ENCODE measurements at places on chromosomes 5 and 9.

DNA sequence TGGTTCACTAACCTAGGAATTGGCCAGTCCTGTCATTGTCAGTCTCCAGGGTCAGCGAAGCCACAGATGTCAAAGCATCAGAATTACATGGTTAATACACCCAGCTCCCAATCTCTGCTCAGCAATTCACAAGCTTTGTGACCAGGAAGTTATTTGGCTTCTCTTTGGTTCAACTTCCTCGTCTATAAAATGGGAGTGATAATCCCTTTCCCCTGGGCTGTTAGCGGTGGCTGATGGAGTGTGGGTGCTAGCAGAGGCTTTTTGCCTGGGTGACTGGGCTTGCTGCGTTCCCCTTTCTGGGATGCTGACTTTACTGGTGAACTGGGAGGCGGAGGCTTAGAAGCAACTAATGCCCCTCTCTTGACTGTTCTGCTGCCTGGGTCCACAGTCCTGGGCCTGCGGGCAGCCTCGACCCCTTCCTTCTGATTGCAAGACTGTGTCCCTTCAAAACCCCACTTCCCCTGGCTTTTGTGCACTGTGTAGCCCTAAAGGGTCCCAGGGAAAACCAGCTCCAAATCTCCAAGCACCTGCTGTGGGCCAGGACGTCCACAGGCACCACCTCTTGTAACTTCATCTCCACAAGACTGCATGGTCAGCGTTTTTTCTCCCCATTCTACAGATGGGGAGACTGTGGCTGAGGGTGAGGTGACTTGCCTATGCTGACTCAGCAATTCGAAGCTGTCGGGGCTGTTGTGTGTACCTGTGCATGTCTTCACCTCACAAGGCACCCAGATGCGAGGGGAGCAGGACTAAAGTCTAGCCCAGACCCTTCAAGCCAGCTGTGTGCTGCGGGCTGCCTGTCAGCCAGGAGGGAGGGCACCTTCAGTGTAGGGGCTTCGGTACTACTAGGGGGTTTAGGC is 45.2 kb upstream of the NEURL1B start:
- DNase-seq, result no peak

GRCh38 chr5:177373806-177374205 is 10.4 kb upstream of the SLC34A1 start:
- DNase-seq, result no peak

GRCh38 chr9:79812507-79813257 is 240.9 kb downstream of the TLE4 start:
- no peak for DNase-seq

GRCh38 chr9:79588488-79589223 is 16.9 kb downstream of the TLE4 start:
- no peak for DNase-seq

DNA sequence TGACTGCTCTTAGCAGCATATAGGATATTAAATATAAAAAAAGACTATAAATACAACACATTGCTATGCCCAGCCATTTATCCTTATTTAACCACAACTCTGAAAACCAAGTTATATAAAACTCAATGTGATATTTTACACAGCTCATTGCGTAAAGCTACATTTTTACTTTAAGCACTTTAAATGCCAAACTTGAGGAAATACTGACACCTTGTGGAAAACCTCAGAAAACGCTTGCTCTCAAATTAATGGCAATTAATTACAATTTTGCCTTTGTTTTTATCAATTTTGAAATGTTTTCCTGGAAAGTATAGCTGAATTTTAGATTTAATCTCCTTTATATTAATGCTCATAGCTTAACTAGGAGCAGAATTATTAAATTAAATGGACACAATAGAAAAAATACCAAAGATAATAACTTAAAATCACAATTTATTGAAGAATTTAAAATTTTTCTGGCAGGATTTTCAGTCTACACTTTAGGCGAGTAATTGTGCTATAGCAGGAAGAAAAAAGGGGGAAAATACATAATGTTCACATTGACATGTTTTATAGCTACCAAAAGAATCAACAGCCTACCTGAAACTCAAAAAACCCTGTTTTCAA is 25.2 kb upstream of the PLAC8L1 start:
- DNase-seq, result no peak

DNA sequence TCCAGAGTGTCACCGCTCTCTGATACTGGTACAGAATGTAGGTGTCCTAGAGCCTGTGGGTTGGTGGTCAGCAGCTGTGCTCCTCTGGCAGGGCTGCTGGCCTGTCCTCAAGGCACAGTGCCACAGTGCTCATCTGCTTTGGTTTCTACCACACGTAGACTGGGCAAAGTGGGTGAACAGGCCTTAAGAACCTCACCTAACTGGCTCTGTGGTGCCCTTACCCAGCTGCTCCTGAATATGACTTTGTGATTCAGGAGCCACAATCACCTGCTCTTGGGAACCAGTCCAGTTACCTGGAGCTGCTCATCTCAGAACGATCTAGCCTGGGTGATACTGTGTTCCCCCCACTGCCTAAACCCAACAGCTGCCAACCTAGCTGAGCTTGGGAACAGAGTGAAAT is 6.4 kb downstream of the NOP16 start:
- DNase-seq, result no peak

- no peak for DNase-seq
These were observed 108.3 kb upstream of the MSX2 start for GRCh38 chr5:174616036-174616435.

GRCh38 chr5:170067574-170068170 is 38.0 kb upstream of the FOXI1 start:
- DNase-seq, result no peak

- peak; percentile 99 for DNase-seq
These were observed 14.6 kb upstream of the ARSI start for GRCh38 chr5:150317048-150318003.

DNA sequence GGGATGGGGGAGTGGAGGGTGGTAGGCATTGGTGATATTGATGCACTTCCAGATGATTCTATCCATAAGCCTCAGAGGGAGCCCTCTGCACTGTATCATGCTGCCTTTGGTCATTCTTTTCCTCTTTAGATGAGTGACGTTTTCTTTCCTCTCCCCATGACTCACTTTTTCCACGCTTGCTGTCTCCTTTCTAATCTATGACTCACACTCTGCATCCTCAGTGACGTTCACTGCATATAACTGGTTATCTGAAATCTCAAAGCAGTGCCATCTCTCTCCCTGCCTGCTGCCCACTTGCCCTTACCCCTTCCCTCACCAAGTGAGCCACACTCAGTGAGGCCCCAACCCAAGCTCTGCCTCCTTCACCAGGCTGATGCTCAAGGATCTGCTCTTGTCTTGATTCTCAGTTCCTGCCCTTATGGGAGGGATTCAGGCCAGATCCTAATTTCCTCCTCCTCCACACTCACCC is 31.6 kb downstream of the PTGS1 start:
- DNase-seq, result peak; percentile 85

- no peak for DNase-seq
These were observed 27.9 kb upstream of the MUSK start for GRCh38 chr9:110640736-110641135.

DNA sequence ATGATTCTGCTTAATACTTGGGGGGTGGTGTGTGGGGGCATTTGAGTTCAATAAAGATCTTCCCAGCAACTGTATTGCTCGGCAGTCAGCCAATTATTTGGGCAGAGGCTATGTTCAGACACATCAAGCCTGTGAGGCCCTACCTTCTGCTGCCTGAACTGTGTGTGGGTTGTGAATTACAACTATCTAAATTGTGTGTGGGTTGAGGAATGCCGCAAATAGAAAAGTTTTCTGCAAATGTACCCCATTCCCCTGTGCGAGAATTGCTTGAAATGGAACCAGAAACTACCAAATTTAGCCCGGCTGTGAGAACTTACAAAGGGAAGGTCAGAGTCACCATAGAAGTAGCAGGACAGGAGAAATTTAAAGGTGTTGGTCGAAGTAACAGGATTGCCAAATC is 360.0 kb upstream of the PIK3R1 start:
- DNase-seq, result no peak

GRCh38 chr9:137477778-137478612 is 18.9 kb upstream of the NSMF start:
- DNase-seq, result no peak

DNA sequence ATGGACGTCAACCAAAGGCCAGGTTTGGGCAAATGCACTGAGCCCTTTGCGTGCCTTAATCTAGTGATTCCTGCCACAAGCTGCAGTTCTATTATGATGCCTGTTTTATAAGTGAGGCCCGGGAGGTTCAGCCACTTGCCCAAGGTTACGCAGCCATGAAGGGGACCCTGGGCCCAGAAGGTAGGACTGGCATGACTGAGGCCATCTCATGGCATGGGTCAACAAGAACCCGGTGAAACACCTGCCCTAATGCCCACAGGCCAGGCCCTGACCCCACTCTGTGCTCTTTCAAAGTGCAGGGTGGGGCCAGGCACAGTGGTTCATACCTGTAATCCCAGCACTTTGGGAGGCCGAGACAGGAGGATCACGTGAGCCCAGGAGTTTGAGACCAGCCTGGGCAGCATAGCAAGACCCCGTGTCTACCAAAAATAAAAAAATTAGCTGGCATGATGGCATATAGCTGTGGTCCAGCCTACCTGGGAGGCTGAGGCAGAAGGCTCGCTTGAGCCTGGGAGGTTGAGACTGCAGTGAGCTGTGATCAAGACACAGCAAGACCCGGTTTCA is 8.6 kb downstream of the NINJ1 start:
- no peak for DNase-seq

DNA sequence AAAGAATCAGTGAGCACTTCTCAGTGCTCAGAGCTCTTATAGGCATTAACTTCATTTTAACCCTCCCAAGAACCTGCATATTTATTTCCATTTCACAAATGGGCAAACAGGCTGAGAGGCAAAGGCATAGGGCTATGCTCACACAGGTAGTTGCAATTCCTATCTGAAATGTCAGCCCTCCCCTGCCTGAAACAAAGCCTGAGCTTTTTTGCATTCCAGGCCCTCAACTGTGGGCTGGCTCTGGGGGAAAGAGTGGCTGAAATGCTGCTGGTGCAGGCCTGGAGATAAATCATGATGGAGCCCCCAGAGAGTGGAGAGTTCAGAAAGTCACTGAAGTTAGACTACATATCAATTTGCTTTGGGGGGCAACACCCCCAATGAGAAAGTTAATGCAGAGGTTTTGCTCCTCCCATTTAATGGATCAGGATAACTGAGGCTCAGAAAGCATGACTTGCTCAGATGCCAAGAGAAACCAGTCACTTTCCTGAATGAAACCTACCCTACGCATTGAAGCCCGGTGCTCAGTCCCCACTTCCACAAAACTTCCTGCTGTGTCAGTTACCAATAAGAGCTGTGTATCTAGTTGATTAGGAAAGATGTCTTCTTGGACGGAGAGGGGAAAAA is 5.6 kb downstream of the DRD1 start:
- DNase-seq, result no peak

- DNase-seq, result no peak
These were observed 301.7 kb upstream of the PCSK5 start for GRCh38 chr9:75588808-75589207.

GRCh38 chr5:123401320-123401719 is 21.9 kb downstream of the CEP120 start:
- DNase-seq, result no peak

- no peak for DNase-seq
These were observed 62.0 kb downstream of the RNF130 start for GRCh38 chr5:180009581-180009980.

- no peak for DNase-seq
These were observed 6.1 kb upstream of the NRARP start for GRCh38 chr9:137308057-137308619.

Data from retinal pigment epithelial cell (primary cell).